ENCODE measurements at places on chromosomes 4 and X. TPM values are rescaled to one million over a fixed set of nuclear protein-coding genes. Genes with fewer than 3 reads are reported as not detected.

DNA sequence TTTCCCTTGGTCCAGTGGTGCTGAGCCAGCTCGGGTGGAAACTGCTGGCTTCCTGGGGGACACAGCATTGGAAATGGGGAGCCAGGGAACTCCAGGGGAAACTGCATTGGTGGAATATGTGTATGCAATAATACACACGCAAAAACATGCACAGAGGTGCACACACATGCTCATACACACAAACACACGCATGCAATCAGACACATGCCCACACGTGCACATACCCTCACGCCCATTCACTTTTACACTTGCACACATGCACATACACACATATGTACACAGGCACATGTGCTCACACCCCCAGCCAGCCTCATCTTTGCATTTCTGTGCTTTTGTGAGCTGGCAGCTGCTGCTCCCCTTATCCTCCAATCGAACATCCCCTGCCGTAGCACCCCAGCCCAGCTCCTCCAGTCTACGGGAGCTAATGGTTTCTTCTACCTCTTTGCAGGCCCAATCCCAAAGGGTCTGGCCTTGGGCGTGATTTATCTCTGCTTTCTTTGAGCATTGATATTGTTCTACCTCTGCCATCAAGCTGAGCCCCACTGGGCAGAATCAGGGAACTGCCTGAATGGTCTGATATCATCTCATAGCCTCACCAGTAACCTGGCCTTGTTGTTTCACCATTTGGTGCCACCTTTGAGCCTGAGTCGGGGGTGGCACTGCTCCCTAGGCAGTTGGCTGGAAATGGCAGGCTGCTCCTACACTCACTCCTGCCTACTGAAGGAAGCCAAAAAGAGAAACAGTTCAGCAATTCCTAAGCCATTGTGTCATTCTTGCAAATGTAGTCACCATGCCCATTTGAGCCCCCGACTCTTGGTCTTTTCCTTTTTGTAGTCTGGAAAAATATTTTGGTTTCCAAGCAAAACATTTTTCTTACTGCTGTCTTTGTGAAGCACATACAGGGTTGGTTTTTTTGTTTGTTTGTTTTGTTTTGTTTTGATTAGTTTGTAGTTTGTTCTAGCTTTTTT is 104.4 kb upstream of the MAMLD1 start:
- DNase-seq, result peak; percentile 24

DNA sequence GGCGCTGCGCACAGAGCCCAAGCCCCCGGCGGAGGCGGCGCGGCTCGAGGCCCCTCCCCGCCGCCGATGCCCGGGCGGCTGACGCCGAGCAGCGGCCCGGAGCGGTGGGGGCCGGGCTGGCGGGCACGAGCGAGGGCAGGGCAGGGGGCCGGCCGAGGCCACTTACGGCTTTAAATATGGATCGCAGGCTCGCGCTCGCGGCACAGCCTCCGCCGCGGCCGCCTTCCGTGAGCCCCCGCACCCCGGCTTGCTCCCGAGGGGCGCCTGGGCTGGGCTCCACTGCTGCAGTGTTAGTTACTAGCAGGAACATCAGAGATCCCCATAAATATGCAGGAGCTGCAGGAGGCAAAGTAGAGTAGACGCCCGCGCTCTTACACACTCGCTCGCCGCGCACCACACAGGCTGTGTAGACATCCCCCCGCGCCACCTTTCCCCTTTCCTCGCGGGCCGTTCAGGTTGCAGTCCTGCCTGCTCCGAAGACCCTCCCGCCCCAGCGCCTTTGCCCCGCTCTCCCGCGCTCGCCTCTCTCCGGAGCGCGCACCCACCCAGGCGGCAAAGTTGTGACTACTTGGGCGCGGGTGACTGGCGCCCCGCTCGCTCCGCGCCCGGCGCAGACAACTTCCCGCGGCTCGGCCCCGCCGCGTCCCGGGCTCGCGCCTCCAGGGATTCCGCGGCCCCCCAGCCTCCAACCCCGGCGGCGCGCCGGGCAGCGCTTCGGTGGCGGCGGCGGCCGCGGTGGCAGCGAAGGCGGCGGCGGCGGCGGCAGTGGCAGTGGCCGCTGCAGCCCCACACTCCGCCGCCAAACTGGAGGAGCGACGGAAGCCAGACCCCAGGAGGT is 152.0 kb upstream of the SLC4A4 start:
- DNase-seq, result peak; percentile 45

DNA sequence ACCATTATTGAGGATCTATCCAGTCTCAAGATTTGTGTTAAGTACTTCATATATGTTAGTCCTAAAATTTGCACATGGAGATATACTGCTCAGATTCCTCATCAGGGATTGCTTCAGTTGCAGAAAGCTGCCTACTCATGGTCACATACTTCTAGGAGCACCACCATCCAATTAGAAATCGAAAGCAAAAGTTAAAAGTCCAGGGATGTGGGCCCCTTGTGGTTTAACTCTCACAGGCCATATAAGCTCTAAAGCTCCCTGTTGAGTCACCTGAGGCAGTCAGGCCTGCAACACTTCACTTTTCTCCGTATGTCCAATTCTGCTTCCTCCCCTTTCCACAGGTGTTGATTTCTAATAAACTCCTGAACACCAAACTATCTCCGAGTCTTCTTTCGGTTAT is 84.2 kb downstream of the CNOT6L start:
- DNase-seq, result peak; percentile 66

- no peak for DNase-seq
These were observed 412.3 kb upstream of the CXorf51A start for GRCh38 chrX:147226801-147227200.

- DNase-seq, result peak; percentile 9
These were observed 63.5 kb upstream of the WDR17 start for GRCh38 chr4:176002007-176002613.

DNA sequence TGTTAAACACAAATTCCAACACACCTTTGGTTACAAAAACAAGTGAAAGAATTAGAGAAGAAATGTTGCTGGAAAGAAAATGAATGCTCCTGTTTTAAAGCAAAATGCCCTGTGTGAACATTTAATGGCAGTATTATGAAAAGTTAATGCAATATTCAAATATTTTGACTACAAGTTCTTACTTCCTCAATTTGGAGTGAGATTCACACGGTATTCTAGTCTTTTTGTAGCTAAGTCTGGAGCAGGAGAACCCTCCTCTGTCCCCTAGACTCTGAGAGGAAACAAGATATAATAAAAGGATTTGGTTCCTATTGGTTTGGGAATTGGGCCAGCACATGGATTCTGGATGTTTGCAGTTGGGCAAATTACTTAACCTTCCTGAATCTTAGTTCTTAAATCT is 12.7 kb downstream of the MAD2L1 start:
- DNase-seq, result no peak

DNA sequence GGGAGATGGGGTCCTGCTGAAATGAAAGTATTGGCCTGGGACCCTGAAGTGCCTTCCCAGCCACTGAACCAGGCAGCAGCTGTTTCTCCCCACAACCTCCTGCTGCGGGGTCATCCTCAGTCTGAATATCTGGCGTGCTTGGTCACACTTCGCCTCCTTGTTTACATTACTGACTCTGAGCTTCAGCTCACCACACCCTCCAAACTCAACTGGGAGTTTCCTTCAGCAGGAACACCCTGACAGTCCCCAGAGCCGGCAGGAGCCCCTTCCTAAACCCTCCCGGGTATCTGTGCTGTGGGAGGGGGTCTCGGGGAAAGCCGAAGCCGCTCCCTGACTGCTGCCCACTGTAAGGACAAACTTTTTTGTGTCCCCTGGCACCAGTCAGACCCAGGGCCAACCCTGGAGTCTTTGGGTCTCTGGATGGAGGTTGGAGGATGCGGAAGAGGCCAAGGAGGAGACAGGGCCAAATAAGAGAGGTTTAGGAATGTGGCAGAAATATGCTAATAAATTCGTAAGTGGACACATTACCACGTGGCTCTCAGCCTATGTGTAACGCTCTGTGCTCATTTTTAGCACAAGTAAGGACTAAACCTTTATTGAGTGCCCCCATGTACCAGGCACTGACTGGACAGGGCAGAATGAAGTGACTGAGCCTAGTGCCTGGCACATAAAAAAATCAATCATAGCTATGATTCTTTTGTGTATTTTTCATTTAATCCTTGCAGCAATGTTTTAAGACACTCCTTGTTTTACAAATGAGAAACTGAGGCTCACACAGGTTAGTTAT is 20.7 kb downstream of the FHDC1 start:
- peak; percentile 70 for DNase-seq

- no peak for DNase-seq
These were observed 138.7 kb downstream of the CHRNA9 start for GRCh38 chr4:40473578-40474388.

DNA sequence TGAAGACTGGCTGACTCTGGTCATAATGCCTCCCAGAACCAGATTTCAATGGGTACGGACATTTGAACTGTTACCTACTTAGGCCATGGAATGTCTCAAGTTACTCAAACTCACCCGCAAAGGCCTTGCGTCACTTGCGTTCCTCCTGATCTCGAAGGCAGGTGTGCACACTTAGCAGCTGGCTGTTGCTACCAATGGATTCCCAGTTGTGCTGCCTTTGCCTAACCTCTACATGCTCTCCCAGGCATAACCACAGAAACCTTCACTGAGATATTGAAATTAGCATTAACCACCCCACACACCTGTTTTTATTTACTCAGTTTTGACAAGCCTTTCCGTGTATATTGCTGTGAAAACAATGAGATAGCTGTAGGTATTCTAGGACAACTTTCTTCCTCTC is 2.8 kb downstream of the ERVMER34-1 start:
- no peak for DNase-seq

The TGIF2LX gene
- total RNA-seq, result 0.69 TPM

The CENPC gene
- total RNA-seq, result 9.4 TPM

The GC gene
- not detected for total RNA-seq

Data from Daoy (cell line).